Renal pelvis (tissue), 12 donors: ENCODE measurements at places on chromosomes 4 and X. TPM values are rescaled to one million over a fixed set of nuclear protein-coding genes. Genes with fewer than 3 reads are reported as not detected.

The PRR32 gene
- polyA plus RNA-seq: not detected

The TEX13D gene
- polyA plus RNA-seq: not detected

The HPSE gene
- 0.95 TPM for polyA plus RNA-seq

The SLC10A6 gene
- polyA plus RNA-seq: 0.19 TPM

The SPOCK3 gene
- 13.3 TPM for polyA plus RNA-seq

DNA sequence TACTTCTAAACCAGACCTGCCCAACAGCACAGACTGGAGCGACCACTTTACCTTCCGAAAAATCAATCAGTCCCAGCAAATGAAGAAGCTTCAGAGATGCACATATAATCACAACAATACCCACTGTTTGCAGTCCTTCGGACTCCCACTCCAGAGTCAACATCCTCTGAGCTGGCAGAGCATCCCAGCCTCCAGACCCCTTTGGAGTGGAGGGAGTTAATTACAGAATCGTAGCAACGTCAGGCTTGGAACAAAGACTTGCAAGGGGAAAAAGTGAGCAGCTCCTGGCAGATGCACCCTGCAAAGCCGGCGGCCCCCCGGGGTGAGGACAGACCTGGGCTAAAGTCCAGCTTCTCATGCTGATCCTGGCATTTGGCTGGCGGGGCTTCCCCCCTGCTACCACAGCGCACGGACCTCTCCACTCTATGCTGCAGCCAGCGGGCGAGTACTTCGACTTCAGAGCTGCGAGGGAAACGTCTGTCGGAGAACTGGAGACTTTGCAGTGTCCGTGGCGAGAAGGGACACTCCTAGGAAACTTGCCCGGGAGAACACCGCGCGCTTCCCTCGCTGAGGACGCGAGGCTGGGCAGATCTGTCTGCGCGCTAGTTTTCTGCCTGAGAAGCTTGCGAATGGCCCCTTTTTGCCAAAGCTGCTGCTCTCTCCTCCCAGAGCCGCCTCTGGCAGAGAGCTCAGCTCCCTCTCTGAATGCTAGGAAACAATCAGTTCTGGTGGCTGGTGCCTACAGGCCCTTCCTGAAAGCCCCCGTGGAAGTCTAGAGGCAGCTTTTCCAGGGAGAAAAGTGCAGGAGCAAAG lies 283.7 kb downstream of the PACRGL start:
- no peak for DNase-seq

- DNase-seq: no peak
Measured at GRCh38 chr4:67604749-67605148, 46.2 kb downstream of the STAP1 start.

DNA sequence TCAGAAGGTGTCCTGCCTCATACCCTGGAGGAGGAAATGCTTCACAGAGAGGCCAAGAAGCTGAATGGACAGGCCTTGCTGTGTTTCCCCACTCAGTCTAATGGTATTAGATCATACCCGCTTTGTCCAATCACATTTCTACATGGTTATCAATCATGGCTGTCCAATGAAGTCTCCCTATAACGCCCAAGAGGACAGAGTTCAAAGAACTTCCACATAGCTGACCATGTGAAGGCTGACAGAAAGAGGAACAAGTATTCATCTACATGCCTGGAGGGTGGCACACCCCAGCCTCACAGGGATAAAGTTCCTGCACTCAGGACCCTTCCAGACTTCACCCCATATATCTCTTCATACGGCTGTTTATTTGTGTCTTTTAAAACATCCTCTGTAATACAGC lies 123.4 kb downstream of the MANBA start:
- no peak for DNase-seq

- DNase-seq: no peak
Measured at GRCh38 chr4:151233600-151233999, 43.4 kb upstream of the PRSS48 start.

GRCh38 chr4:77959566-77960338 lies 97.1 kb downstream of the MRPL1 start:
- DNase-seq: peak; percentile 51

DNA sequence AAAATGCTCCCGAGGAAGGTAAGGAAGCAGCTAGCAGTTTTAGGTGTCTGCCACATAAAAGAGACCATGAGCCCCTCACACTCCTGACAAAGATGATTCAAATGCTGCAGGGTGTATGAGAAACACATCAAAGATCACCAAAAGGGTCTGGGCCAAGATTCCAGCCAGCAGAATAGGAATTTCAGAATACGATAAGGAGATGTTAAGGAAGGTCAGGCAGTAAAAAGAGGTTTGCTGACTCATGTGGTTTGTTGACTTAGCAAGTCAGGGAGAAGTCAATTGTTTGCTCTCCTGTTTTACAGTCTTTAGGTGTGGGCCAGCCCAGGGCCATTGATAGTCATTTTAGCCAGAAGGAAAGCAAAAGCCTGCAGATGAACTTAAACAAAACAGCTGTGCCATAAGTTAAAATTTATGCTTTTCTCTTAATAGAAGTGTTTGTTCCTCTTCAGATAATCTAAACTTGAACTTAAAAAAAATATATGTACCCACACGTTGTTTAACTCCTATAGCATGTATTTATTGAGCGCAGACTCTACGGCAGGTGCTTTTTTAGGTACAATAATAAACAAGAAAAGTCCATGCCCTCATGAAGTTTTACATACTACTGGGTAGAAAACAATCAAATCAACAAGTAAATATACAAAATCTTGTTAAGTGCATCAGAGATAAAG lies 115.6 kb downstream of the CAMK2D start:
- DNase-seq: no peak

DNA sequence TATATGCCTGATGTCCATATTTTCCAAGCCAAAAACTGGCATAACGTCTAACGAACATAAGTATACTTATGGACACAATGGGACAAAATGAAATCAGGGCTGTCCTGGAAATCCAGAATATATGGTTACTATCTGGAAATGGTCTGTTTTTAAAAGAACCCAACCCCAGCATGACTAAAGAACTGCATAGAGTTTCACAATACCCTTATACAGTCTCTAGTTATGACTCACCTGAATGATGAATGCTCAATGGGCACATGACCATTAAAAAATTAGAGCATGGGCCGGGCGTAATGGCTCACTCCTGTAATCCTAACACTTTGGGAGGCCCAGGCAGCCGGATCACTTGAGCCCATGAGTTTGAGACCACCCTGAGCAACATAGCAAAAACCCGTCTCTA lies 31.8 kb downstream of the AMMECR1 start:
- DNase-seq: no peak

DNA sequence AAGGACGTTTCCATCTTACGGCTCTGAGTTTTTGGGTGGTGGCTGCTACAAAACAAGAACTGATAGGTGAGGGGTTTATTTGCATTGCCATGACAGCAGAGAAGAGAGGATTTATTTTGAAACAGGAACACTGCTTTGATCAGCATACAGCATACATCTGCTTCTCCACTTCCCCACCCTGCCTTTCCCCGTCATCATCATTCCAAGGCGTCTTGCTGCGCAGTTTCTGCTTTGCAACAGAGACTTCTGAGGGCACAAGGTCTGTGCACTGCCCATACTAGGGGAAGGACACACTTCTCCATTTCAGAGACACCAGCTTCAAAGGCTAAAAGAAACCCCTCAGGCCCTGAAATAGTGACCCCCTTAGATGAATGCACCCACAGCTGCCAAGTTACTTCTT lies 19.1 kb downstream of the STARD8 start:
- DNase-seq: no peak

DNA sequence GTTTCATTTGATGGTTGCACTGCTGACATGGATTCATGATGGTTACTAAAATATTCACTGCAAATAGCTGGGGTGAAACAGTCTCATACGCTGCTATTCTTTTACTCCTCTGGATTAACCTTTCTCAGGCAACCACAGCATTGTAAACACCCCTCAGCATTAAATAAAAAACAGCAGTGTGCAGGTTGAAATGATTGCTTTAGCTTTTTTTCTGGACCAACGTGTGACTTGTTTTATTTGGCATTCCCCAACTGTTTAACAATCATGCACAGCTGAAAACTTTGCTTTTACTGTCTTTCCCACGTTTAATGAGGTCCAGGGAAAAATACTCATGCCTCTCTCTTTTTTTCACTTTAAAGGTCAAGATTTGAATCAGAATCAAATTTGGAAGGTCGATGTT lies 490.8 kb downstream of the RAPGEF2 start:
- DNase-seq: no peak

- no peak for DNase-seq
Measured at GRCh38 chr4:168863719-168864647, 146.1 kb downstream of the CBR4 start.

- DNase-seq: no peak
Measured at GRCh38 chr4:71426381-71427042, 87.7 kb downstream of the SLC4A4 start.

GRCh38 chr4:33063241-33063640 lies 2343.1 kb downstream of the PCDH7 start:
- no peak for DNase-seq

DNA sequence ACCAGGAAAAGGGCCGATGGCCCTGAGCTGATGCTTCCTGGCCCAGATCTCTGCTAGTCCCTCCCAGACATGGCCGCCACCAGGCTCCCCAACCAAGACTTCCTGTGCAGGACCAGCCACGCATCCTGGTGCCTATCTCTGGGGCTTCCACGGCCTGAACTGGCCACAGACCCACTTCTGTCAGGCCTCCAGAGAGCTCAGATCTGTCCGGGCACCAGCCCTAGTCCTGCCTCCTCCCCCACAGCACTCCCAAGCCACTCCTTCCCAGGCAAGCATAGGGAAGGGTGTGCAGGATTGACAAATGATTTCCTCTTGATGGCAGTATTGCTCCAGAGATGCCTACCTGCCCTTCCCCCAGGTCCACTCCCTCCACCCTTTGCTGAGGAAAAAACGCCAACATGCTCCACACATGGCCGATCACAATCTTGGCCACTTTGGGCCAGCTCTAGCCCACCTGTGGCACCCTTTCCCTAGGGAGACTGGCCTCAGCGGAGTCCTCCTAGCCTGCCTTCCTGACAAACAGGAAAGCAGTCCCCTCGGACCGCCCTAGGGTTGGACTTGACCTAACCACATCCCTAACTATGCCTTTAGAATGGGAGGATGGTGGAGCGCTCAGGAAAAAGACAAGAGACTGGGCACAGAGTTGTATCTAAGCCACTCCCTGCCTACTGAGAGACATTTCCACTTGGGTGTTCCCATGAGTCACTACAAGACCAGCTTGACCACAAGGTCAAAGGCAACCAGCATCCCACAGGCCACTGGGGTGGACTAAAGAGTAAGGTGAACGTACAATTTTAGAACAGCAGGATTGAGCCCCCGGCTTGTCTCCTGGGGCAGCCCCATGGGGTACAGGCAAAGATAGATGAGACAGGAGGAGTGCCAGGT lies 277.5 kb upstream of the AGTR2 start:
- peak; percentile 65 for DNase-seq

- DNase-seq: no peak
Measured at GRCh38 chrX:134607523-134607922, 50.7 kb downstream of the PLAC1 start.

DNA sequence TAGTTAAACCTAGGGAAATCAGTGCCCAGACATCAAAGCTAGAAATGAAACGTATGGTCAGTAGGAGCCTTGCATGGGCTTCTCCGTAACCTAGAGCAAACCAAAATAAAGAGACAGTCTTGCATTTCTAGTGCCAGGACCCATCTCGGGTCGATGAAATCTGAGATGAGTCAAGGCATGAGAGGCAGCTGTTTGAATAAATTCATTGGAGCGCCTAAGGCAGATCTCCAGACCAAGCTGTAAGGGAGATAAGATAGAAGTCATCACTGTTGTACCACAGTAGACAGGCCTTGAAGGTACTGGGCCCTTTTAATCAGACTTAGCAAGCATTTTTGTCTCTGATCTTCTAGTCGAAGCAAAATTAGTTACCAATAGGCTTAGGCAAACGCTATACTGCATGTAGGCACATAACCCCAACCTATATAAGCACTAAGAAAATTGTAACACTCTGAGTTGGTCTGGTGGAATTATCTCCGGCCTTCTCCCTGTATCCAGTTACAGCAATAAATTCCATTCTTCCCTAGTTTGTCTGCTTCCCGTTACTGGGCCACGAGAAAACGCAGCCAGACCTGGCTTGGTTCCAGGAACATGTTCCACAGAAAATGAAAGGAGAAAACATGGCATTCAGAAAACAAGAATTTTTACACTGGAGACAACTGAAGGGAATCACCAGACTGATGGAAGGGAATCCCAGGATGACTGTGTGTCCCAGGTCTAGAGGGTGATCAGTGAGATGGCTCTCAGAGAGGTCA lies 21.1 kb upstream of the PAPSS1 start:
- DNase-seq: peak; percentile 57

- no peak for DNase-seq
Measured at GRCh38 chrX:9942086-9942485, 25.1 kb upstream of the CLDN34 start.

- DNase-seq: no peak
Measured at GRCh38 chr4:100504086-100504874, 13.5 kb downstream of the EMCN start.

DNA sequence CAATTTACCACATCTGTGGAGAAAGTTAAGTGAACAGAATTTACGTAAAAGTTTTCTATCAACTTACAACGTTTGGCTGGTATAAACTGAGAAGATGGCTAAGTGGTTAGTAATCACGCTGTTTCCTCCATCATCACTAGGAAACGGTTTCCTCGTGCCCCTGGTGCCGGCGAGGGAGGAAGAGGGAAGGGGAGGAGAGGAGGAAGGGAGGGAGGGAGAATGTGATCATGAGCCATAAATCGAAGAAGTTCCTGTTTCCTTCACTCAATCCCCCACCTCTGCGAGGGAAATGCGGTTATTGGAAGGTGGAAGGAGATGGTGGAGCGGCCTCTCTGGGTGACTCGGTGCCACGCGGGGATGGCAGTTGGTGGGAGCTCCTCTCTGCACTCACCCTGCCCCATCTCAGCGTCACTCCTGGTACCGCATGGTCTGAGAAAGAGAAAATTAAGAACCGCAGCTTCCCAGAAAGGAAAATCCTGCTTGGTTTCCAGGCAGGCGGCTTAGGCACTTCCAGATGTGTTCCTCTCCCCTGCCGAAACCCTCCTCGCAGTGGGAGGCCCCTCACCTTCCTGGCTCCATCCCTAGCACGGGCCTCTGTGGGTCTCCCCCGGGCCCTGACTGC lies 216.8 kb downstream of the AFAP1 start:
- no peak for DNase-seq

GRCh38 chrX:22105231-22105630 lies 73.1 kb downstream of the PHEX start:
- no peak for DNase-seq

GRCh38 chr4:172989984-172990820 lies 178.4 kb upstream of the GALNT7 start:
- no peak for DNase-seq
